HCT116 (cell line): ENCODE measurements at places on chromosomes 12 and 14. TPM values are rescaled to one million over a fixed set of nuclear protein-coding genes. Genes with fewer than 3 reads are reported as not detected.

DNA sequence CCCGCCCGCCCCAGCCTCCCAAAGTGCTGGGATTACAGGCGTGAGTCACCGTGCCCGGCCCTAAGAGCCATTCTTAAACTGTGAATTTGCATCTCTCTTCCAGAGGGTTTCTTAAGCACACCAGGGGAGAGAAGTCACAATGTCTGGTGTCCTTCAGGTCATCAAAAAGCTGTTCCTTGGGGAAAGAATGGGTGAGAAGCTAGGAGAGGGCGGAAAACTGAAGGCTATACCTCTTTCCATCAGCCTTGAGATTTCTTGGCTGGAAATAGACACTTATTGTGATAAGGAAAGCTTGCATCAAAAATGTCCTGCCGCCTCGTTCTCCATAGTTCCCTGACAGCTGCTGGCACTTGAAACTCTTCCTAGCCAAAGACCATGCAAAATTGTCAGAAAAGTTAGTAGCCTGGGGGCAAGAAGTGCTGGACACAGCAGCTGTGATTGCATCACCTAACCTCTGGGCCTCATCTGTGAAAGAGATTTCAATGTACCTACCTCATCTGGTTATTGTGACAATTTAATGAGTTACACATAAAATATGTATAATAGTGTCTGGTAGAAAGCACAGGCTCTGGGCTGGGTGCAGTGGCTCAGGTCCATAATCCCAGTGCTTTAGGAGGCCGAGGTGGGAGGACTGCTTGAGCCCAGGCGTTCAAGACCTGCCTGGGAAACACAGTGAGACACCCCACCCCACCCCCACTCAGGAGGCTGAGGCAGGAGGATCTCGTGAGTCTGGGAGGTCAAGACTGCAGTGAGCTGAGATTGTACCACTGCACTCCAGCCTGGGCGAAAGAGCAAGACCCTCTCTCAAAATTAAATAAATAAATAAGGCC, 9.7 kb upstream of the UBC start:
- DNase-seq = no peak

- DNase-seq = peak; percentile 19
These were observed 808 bp downstream of the ITPR2 start for GRCh38 chr12:26831951-26832821.

DNA sequence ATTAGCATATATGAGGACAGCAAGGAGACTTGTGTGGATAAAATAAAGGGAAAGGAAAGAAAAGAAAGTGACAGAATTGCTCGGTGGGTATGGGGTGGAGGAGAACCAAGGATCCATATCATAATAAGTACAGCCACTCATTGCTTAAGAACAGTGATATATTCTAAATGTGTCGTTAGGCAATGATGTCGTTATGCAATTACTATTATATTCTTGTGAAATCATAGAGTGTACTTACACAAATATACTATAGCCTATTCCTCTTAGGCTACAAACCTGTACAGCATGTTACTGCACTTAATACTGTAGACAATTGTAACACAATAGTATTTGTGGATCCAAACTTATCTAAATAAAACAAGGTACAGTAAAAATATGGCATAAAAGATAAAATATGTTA, 271.1 kb downstream of the CCER1 start:
- DNase-seq = no peak

DLGAP5 gene
- total RNA-seq = 72.8 TPM

OTOGL gene
- not detected for total RNA-seq

TOMM20L gene
- total RNA-seq = not detected

DNA sequence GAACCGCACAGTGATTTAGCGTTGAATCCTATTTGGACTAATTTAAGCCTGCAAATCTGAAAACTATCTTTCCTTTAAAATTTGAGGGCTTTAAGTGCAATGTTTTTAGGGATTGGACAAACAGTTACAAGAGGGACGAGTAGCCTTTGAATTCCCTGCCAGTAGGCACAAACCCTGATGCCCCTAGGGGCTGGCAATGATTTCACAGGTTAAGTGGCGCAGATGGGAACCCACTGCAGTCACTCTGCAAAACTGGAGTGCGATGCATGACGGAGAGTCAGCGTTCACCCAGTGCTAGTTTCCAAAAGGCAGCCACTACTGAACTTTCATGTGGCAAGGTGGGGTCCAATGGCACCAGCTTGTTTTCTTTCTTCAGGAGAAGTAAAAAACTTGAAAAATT, 99.4 kb upstream of the FRMD6 start:
- DNase-seq = no peak

DNA sequence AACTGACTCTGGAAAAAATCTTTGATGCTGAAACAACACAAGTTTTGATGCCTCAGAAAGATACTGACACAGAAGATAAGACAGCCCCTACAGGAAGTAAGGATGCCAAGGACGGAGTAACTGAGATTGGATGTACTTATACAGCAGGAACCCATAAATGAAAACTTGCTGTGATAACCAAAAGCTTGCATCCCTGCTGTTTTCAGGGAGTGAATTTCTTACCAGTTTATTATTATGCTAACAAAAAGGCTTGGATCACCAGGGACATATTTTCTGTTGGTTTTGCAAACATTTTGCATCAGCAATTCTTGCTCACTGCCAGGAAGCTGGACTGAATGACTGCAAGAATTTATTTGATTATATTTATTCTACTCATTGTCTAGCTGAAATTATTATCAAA, 197.7 kb downstream of the NAV3 start:
- DNase-seq = no peak

- DNase-seq = no peak
These were observed 8.6 kb downstream of the SPTLC2 start for GRCh38 chr14:77607741-77608302.

ZNF605 gene
- 0.02 TPM for total RNA-seq

GRCh38 chr14:22994762-22995275, 12.5 kb upstream of the AJUBA start:
- no peak for DNase-seq

B4GALNT1 gene
- 31.3 TPM for total RNA-seq

DNA sequence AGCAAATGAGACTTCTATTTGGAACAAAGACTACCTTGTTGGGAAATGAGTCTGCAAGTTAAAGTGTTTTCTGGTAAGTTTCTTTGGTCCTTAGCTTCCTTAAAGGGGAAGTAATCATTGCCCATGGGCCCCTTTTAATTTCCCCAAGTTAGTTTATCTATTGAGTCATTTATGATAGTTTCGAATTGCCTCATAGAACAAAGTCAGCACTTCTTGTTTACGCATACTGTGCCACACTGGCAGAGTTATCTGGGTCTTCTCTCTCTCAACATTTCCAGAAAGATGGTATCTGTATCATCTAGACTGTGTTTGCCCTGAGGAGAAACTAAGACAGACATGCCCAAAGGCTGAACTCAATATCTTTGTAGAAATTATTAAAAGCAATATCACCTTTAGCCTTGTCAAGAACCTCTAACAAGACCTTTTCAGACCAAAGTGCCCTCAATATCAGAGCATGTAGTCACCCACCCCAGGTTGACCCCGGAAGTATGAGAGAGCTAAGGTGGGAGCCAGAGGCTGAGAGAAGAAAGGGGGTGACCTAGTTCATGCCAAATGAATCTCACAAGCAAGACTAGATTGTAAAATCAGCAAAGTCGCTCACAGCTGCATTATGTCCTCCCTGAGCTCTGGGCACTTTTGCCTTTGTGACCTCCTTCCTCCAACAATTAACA, 40.0 kb downstream of the GPR65 start:
- no peak for DNase-seq

GRCh38 chr14:104827177-104828055, 26.5 kb downstream of the ZBTB42 start:
- peak; percentile 48 for DNase-seq

DNA sequence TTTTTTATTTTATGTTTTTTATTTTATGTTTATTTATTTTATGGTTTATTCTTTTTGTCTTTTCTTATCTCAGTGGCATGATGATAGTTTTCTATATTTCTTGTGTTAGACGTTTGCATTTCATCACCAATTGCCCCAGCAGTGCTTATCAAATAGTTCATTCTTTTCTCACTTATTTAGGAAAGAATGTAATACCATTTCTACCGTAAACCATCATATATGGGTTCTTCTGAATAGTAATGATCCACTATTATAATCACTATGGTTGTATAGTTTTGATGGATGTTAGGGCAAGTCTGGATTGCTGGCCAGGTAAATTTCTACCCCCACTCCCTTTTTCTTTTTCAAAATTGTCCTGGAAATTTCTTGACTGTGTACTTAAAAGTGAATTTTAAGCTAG, 134.6 kb upstream of the FBXO33 start:
- no peak for DNase-seq

DNA sequence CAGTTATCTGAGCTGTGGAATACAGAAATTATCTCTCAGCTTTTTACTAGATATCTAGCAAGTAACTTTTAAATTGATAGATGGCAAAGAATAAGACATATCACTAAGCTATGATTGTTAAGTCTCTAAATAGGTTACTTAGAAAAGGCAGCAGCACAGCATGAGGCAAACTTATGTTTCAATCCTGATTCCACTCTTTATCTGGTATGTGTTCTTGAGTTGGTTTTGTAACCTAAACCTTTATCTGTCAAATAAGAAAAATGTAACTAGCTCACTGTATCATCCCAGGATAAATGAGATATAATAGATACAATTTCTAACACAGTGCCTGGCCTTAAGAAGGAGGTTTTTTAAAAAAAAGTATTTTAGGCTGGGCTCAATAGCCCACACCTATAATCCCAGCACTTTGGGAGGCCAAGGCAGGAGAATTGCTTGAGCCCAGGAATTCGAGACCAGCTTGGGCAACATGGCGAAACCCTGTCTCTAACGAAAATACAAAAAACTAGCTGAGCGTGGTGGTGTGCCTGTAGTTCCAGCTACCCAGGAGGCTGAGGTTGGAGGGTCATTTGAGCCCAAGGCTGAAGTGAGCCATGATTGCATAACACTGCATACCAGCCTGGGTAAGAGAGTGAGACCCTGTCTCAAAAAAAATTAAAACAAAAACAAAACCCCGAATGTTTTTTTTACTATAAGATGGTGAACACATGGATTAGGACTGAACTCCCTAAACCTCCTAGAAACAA, 56.8 kb downstream of the HEATR5A start:
- DNase-seq = no peak

MYRFL gene
- total RNA-seq = 0.30 TPM

GRCh38 chr14:25464078-25464477, 414.1 kb upstream of the STXBP6 start:
- no peak for DNase-seq

ASIC1 gene
- 28.9 TPM for total RNA-seq

DNA sequence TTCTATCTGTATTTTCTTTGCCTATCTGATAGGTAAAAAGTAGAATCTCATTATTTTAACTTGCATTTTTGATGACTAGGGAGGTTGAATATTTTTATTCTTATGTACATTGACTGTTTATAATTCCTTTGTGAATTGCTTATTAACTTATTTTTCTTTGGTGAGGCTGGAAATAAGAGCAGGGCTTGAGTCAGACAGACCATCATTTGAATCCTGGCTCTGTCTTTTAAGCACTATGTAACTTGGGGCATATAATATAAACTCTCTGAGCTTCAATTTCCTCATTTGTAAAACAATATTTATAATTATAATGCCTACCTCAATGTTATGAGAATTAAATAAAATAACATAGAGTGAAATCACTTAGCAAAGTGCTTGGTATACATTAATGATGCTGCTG, 108.9 kb downstream of the MSRB3 start:
- DNase-seq = no peak

TCTN2 gene
- total RNA-seq = 12.1 TPM

OR11H7 gene
- not detected for total RNA-seq

MBIP gene
- 19.1 TPM for total RNA-seq
